ENCODE measurements at places on chromosomes 3 and 15. TPM values are rescaled to one million over a fixed set of nuclear protein-coding genes. Genes with fewer than 3 reads are reported as not detected.

DNA sequence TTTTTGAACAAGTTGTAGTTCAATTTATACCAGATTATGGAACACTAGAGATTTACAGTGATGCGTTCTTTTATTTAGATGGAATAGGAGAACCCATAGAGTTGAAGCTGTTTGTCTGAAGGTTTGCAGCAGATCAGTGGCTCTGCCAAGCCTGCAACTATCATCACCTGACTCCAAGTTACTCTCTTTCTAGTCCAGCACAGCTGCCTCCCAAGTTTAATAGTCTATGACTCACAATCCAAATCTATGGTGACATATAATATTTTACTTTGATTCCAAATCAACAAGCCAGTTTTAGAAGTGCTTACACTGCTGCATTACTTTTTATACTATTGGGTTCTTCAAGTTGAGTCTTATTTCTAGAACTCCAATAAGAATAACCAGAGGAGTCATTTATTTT, 400.4 kb downstream of the LPP start:
- H3K4me3 ChIP-seq: no peak overlapping the region
- no peak overlapping the region for H3K27ac ChIP-seq
- H3K4me1 ChIP-seq: no peaks in the 10 kb centered on the region
- no peaks in the 10 kb centered on the region for H3K36me3 ChIP-seq
- H3K27me3 ChIP-seq: no peaks in the 10 kb centered on the region

DNA sequence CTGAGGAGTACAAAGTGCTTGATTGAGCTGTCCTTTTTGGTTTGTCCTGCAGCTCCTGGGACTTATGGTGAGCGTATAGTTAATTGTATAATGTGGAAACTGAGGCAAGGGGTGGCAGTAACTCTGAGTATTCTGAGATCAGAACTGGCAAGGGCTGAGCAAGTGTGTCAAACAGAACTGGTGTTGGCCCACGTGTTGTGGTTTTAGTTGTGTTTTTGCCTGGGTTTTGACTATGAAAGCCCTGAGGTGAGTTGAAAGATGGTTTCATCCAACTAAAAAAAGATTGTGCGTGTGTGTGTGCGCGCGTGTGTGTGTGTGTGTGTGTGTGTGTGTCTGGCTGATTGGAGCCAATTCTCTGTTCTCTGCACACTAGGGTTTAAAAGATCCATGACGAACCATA, 154.1 kb downstream of the EDEM1 start:
- H3K27ac ChIP-seq: no peak overlapping the region
- DNase-seq: no peak
- H3K4me3 ChIP-seq: no peak overlapping the region
- no peaks in the 10 kb centered on the region for H3K27me3 ChIP-seq
- no peaks in the 10 kb centered on the region for H3K36me3 ChIP-seq
- no peaks in the 10 kb centered on the region for H3K4me1 ChIP-seq

GRCh38 chr3:188476935-188477334, 323.0 kb downstream of the LPP start:
- H3K4me1 ChIP-seq: no peaks in the 10 kb centered on the region
- no peaks in the 10 kb centered on the region for H3K27me3 ChIP-seq
- no peak for DNase-seq
- no peak overlapping the region for H3K4me3 ChIP-seq
- H3K27ac ChIP-seq: no peak overlapping the region
- no peaks in the 10 kb centered on the region for H3K36me3 ChIP-seq

- H3K36me3 ChIP-seq: peaks cover 1% of the 10 kb centered on the region
- no peaks in the 10 kb centered on the region for H3K27me3 ChIP-seq
- H3K4me1 ChIP-seq: no peaks in the 10 kb centered on the region
- no peak overlapping the region for H3K27ac ChIP-seq
These were observed 287.3 kb upstream of the TPRG1 start for GRCh38 chr3:188884299-188885043.

DNA sequence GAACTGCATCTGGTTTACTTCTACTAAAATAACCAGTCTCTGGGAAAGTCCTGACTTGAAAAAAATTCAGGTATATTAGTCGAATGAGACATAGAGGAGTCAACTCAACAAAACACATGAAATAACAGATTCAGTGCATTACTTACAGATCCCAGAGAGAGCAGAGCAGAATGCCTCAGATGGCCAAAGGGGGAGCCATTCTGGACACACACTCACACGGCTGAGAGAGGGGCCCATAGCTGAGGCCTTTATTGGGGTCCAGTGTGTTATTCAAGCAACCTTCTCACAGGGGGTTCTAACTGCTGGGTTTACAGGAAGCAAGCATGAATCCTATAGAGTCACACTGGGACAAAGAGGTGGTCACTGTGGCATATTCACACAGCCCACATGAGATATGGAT, 135.1 kb upstream of the SNRPN start:
- no peaks in the 10 kb centered on the region for H3K4me1 ChIP-seq
- H3K36me3 ChIP-seq: no peaks in the 10 kb centered on the region
- no peak for DNase-seq
- H3K4me3 ChIP-seq: no peak overlapping the region
- H3K27ac ChIP-seq: no peak overlapping the region
- H3K27me3 ChIP-seq: no peaks in the 10 kb centered on the region

DNA sequence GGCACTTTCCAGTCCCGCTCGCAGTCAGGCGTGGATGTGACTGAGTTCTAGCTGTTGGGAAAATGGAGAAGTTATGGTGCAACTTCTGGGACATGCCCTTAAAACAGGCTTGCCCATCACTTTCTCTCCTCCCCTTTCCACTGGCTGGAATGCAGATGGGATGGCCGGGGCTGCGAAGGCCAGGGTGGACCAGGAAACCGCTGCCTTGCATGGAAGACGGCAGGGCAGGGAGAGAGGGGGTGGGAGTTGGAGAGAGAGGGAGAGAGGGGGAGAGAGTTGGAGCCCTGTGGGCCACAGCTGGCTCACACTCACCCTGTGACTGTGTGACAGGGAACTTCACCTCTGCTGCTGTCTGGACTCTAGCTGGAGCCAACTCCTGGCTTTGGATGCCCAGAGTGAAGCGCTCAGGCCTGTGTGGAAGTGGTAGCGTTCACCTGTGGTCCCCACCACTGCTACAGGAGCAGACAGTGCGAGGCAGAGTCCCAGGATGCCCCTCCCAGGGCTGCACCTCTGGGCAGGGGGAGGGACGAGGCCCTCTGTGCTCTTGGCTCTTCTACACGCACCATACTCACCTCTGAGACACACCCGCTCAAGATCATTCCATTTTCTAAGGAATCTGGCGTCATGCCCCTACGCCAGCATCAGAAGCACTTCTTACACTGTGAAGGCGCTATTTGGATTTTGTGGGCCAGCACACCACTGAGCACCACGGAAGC, 36.6 kb downstream of the KLHL25 start:
- H3K4me1 ChIP-seq: no peaks in the 10 kb centered on the region
- peaks cover 2% of the 10 kb centered on the region for H3K36me3 ChIP-seq
- no peaks in the 10 kb centered on the region for H3K27me3 ChIP-seq
- DNase-seq: no peak
- H3K4me3 ChIP-seq: no peak overlapping the region

- peaks cover 63% of the 10 kb centered on the region for H3K4me1 ChIP-seq
- peaks cover 32% of the 10 kb centered on the region for H3K36me3 ChIP-seq
- peak overlapping the region; percentile 43 for H3K27ac ChIP-seq
- no peaks in the 10 kb centered on the region for H3K27me3 ChIP-seq
- peak overlapping the region; percentile 28 for H3K4me3 ChIP-seq
- DNase-seq: no peak
These were observed 107.8 kb downstream of the MBNL1 start for GRCh38 chr3:152376351-152377183.

- no peak for DNase-seq
- no peak overlapping the region for H3K27ac ChIP-seq
- H3K36me3 ChIP-seq: no peaks in the 10 kb centered on the region
These were observed 221.0 kb upstream of the CBLB start for GRCh38 chr3:106089806-106090205.

- H3K4me3 ChIP-seq: no peak overlapping the region
- no peak overlapping the region for H3K27ac ChIP-seq
- DNase-seq: no peak
- peaks cover 13% of the 10 kb centered on the region for H3K36me3 ChIP-seq
- H3K27me3 ChIP-seq: no peaks in the 10 kb centered on the region
- H3K4me1 ChIP-seq: no peaks in the 10 kb centered on the region
These were observed 128.4 kb upstream of the ZBED2 start for GRCh38 chr3:111723293-111724215.

The CADPS gene
- total RNA-seq: not detected

The SATB1 gene
- total RNA-seq: 121 TPM

The C2CD4A gene
- 0.17 TPM for total RNA-seq

The GABRR3 gene
- not detected for total RNA-seq

The TRH gene
- not detected for total RNA-seq

All from CD4-positive, CD25-positive, alpha-beta regulatory T cell (primary cell).